ENCODE measurements at places on chromosomes 7 and 10. TPM values are rescaled to one million over a fixed set of nuclear protein-coding genes. Genes with fewer than 3 reads are reported as not detected.

- DNase-seq, result no peak
Observed at GRCh38 chr7:68321076-68321639, 1277.1 kb upstream of the AUTS2 start.

- DNase-seq, result peak; percentile 85
Observed at GRCh38 chr10:61903221-61903927, 1.9 kb downstream of the ARID5B start.

The CYP17A1 gene
- total RNA-seq, result not detected

GRCh38 chr7:103299660-103300059 lies 2.4 kb downstream of the PMPCB start:
- DNase-seq, result no peak

DNA sequence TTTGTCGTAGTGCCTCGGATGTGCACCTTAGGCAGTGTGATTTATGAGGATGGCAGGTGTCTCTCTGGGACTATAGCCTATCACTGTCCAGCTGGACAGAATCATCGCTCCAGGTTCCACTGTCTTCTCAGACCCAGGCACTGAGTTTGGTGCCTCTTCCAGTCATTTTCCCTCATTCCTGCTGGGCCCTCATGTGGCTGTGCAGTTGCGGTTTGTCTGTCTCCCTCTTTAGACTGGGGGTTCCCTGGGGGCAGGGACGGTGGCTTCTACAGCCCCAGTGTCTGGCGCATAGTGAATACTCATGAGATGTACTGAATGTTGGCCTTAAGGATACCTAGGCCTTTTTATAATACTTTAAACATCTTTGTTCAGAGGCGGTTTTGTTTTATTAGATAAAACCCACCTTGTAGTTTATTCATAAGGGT lies 28.9 kb downstream of the CCM2 start:
- no peak for DNase-seq

GRCh38 chr10:121558238-121558637 lies 40.0 kb downstream of the FGFR2 start:
- DNase-seq, result no peak

The CCDC126 gene
- 8.5 TPM for total RNA-seq

DNA sequence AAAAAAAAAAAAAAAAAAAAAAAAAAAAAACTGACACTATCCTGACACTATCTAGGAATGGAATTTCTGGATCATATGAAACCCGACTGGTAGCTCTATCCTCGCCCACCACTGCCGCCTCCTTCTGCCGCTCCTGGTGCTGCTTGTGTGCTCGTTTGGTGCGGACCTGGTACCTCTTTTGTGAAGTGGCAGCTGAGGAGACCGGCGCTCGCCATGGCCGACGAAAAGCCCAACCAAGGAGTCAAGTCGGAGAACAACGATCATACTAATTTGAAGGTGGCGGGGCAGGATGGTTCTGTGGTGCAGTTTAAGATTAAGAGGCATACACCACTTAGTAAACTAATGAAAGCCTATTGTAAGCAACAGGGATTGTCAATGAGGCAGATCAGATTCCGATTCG lies 130.6 kb downstream of the SEPTIN14 start:
- DNase-seq, result no peak

The TLL2 gene
- total RNA-seq, result 0.43 TPM

GRCh38 chr10:79424221-79425073 lies 21.0 kb downstream of the ZCCHC24 start:
- DNase-seq, result peak; percentile 65

DNA sequence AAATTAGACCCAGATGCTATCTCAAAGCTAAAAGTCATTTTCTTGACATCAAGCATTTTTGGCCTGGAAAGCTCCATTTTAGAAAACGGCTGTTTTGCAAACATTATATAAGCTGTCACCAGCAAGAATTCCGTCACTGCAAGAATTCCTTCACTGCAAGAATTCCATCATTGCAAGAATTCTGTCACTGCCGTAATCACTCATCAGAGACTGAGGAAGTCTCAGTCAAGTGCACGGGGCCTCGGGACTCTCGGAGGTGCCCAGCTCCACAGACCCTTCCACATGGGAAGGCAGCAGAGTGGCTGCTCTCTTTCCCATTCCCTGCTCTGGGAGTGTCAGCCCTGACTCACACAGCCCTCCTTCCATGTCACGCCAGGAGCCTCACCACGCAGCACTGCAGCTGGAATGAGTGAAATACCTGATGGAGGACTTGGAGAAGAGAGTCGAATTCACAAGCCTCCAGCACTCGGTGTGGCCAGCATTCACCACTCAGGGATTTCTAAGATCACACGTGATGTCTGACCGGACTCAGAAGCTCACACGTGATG lies 168.3 kb downstream of the PTPRN2 start:
- DNase-seq, result no peak

The GBX1 gene
- total RNA-seq, result not detected
